Aortic smooth muscle cell (primary cell): ENCODE measurements at places on chromosomes 1 and 21. TPM values are rescaled to one million over a fixed set of nuclear protein-coding genes. Genes with fewer than 3 reads are reported as not detected.

FGGY gene
- 19.2 and 23.9 TPM in 2 replicates for total RNA-seq

SPRR3 gene
- total RNA-seq, result not detected in 2 replicates

SAMD11 gene
- 0.62 and 1.1 TPM in 2 replicates for total RNA-seq

S100A3 gene
- total RNA-seq, result 8.1 and 13.3 TPM in 2 replicates

SH2D2A gene
- 0.19 and 0.53 TPM in 2 replicates for total RNA-seq

ZBTB8B gene
- total RNA-seq, result under 0.01 TPM in 2 replicates

BCAN gene
- total RNA-seq, result 0.13 TPM in 1 of 2 replicates, not detected in the other

FAM43B gene
- total RNA-seq, result 0.06 TPM in 1 of 2 replicates, not detected in the other

RNF186 gene
- not detected in 2 replicates for total RNA-seq

OR2L5 gene
- total RNA-seq, result not detected in 2 replicates

LCE3E gene
- total RNA-seq, result not detected in 2 replicates

ASPM gene
- total RNA-seq, result 24.3 and 32.5 TPM in 2 replicates

SERTAD4 gene
- total RNA-seq, result 3.4 and 5.9 TPM in 2 replicates

ADAMTS5 gene
- 2.6 and 7.1 TPM in 2 replicates for total RNA-seq
